Daoy (cell line): ENCODE measurements at places on chromosomes 16 and 17.

- DNase-seq, result no peak
Observed at GRCh38 chr16:19434584-19434983, 16.9 kb downstream of the TMC5 start.

DNA sequence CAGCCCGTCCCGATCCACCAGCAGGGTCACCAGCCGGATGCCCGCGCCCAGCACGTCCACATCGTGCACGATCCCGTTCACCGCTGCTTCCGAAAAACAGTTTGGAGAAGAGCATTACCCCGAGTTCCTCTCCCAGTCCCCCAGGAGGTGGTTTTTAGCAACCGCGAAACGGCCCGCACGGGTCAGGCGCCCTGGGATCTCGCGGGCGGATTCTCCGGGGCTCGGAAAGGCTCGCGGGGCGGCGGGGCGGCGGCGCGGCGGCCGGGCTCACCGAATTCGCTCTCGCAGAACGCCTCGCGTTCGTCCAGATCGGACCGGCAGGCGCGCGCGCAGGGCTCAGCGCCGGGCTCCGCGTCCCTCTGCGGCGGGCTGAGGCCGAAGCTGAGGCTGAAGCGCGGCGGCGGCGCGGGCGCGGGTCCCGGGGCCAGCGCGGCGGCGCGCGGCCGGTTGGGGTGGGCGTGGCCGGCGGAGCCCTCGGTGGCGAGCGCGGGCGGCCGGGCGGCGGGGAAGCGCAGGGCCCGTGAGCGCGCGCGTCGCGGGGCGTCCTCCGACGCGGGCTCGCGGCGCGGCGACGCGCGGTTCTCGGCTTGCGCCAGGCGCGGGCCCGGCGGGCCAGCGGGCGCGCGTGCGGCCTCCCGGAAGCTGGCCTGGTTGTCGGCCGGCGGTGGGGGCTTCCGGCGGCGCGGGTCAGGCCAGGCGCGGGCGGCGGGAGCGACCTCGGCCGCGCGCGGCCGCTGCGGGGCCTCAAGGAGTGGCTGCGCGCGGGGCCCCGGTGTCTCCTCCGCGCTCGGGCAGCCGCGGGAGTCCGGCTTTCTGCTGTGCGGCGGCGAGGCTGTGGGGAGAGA is 2.9 kb downstream of the C17orf58 start:
- peak; percentile 94 for DNase-seq

DNA sequence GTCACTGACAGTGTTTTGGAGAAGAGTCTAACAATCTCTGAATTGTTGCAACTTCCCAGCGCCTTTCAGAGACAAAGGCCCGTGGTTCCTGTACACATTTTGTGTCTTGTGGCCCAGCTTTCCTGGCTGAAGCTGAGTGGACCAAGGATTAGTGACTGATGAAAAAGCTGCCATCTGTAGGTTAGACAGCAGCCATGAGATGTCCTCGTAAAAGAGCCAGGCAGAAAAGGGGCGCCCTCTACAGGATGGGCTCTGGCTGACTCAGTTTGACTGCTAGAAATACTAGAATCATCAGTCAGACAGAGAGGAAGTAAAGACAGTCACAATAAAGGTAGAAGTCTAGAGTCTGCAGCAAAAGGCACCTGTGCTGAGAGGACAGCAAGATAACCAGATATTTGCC is 26.5 kb upstream of the NF1 start:
- DNase-seq, result peak; percentile 48

- no peak for DNase-seq
Observed at GRCh38 chr17:73663614-73664013, 19.4 kb upstream of the SDK2 start.

DNA sequence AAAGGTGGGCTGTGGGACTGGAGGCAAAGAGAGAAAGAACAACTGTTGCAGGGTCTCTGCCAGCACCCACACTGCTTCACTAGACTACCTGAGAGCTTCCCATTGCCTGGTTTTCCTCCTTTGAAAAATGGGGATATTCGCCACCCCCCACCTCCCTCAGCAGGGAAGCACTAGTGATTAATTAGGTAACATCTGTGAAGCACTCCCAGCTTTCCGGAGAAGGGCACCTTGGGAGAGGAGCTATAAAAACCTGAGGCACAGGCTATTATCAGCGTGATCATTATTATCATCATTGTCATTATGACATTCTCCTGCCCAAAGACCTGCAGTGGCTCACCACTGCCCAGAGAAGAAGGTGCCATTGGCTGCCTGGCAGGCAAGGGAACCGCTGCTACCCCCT is 83.5 kb downstream of the XYLT1 start:
- no peak for DNase-seq

GRCh38 chr16:24771132-24771778 is 41.8 kb downstream of the TNRC6A start:
- DNase-seq, result peak; percentile 7

DNA sequence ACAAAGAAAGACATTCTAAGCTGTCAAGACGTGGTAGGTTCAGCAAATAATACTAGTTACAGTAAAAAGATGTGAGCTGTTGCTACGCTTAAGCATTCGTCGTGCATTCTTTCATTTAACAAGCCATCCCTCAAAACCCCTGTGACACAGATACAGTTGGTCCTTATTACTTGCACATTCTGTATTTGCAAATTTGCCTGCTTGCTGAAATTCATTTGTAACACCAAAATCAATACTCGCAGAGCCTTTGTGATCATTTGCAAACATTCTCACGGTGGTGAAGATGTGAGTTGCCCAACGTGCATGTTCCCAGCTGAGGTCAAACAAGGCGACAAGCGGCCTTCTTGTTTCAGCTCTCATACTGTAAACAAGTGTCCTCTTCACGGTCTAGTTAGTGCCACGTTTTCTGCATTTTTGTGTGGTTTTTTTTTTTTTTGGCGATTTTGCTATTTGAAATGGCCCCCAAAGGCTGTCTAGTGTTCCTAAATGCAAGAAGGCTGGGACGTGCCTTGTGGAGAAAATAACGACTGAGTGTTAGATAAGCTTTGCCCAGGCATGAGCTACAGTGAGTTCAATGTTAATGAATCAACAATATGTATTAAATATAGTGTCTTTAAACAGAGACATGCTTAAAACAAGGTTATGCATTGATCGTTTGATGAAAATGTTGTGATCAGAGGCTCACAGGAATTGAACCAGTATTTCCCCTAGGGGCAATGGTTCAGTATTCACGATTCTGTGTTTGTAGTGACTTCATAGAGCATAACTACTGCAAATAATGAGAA is 84.1 kb downstream of the RAB11FIP4 start:
- DNase-seq, result no peak

DNA sequence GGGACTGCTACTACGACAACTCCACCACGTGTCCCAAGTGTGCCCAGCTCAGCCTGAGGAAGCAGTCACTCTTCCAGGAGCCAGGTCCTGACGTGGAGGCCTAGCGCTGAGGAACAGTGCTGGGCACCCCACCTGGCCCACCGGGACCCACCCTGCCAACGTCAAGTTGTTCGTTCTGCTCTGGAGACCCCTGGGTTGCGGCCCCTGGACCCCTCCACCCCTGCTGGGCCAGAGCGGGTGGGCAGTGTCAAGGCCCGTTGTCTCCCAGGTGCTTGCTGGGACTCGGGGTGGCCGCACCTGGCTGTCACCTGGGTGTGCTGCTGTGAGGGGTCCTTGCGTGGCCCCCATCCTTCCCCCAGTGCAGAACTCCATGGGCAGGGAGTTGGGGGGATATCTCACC is 34.4 kb downstream of the CDRT15L2 start:
- DNase-seq, result no peak

DNA sequence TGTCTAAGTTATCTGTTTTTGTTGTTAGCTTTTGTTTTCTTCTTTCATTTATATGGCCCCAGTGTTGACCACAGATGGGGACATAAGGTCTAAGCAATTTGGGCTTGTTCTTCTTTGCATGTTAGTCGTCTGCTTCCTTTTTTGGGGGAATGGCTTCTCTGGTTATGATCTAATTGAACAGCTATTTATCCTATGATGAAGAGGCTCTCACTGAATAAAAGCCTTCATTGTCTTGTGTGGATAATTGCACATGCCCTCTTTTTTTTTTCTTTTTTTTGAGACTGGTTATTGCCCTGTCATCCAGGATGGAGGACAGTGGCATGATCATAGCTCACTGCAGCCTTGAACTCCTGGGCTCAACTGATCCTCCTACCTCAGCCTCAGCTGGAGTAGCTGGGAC is 13.7 kb downstream of the SMARCE1 start:
- DNase-seq, result no peak

GRCh38 chr17:19338031-19338990 is 24.2 kb downstream of the B9D1 start:
- DNase-seq, result peak; percentile 46

DNA sequence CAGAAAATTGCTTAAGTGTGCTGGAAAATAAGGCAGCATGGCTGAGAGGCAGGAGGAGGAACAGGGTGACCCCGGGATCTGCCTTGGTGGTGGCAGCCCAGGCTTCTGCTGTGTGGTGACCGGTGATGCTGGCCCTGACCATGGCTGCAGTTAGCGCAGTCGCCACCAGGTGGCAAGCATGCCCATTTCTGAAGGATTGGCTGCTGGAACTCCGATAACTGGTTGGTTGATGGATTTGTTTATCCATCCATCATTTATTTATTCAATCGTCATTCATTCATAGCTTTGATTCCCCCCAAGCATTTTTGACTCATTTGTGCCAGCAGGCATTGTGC is 29.1 kb upstream of the ITGA3 start:
- peak; percentile 85 for DNase-seq

DNA sequence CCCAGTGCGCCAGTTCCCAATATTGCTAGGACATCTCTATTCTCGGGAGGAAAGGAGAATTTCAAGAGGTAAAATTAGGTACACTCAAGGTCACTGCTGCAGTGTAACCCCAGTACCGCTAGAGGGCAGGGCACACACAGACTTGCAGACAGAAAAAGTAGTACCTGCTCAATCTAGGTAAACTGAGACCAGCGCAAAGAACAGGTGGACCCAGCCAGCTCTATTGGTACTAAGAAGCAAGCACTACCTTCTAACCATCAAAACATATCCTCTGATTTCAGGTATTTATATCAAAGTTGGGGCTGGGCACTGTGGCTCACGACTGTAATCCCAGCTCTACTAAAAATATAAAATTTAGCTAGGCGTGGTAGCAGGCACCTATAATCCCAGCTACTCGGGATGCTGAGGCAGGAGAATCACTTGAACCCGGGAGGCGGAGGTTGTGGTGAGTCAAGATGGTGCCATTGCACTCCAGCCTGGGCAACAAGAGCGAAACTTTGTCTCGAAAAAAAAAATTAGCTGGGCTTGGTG is 3.6 kb upstream of the WDR81 start:
- peak; percentile 63 for DNase-seq

- peak; percentile 22 for DNase-seq
Observed at GRCh38 chr16:80459331-80459777, 81.4 kb upstream of the DYNLRB2 start.

- DNase-seq, result no peak
Observed at GRCh38 chr17:78488867-78489634, 88.1 kb downstream of the DNAH17 start.

- DNase-seq, result no peak
Observed at GRCh38 chr17:10976401-10976800, 138.5 kb upstream of the PIRT start.

- DNase-seq, result no peak
Observed at GRCh38 chr17:32523017-32523680, 36.4 kb downstream of the CDK5R1 start.

GRCh38 chr17:74116087-74116717 is 87.3 kb upstream of the RPL38 start:
- DNase-seq, result peak; percentile 78

DNA sequence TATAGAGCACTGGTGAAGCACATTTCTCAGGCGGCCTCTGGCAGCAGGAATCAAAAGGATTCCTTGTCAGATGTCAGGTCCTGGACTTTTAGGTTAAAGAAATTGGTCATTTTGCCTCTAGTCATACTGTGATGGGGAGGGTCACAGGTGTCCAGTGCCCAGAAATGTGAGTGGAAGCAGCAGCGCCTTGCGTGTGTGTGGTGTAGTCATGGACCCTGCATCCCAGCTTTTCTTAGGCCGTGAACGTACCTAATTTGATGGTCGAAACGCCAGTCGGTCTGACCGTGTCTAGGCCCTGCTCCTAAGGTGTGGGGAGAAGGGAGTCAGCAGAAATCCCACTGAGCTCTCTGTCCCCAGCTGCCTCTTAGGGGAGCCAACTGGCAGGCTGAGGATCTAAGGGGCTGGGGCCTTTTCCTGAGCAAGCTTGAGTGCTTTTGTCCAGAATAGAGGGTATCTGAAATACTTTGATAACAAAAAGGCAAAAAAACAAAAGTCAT is 32.0 kb downstream of the POLR3E start:
- DNase-seq, result no peak
